MCF 10A (cell line): ENCODE measurements at places on chromosomes 7 and 10. TPM values are rescaled to one million over a fixed set of nuclear protein-coding genes. Genes with fewer than 3 reads are reported as not detected.

- no peak for DNase-seq
These were observed 2.6 kb upstream of the CSGALNACT2 start for GRCh38 chr10:43135656-43136055.

DNA sequence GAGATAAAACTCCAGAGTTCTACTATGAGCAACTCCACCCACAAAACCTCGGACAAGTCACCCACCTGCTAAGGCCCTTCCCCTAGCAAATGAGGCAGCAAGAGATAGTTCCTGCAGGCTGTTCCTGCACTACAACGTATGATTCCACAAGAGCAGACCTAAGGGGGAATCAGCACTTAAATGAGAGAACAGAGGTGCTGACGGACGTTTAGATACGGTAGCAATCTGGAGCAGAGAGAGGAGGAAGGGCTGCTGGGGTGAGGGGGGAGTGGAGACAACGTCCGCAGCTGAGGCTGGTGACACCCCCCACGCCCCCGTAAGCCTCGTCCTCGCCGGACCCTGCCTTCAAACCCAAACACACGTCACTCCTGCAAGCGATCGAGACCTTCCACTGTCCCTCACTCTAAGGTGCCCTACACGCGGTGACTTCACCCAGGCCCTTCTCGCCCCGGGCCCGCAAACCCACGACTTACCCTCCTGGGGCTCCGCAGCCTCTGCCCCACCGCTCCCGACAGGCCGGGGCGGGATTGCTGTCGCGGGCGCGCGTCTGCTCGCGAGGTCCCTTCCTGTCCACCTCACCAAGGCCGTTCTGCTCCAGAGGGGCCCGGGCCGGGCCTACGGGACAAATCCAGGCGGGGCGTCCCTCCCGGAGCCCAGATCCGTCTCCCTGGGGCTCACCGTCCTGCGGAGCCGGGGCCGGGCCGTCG, 635 bp downstream of the ZNF12 start:
- peak; percentile 13 for DNase-seq

DNA sequence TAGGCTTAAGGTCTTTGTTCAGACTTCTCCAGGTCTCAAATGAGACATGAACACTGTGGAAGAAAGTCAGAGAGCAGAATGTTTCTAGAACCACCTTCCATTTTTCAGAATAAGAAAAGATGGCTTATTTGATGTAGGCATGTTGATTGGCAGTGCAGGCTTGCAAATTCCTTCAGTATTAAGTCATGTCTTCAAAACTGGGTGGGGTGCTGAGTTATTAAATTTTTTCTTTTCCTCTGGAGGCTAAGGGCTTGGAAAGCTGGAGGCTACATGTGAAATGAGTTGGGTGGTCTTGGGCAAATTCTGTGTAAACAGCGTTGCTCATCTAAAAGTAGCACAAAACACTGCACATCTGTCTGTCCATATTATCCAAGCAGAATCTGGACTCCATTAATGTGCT, 62.8 kb downstream of the PRTFDC1 start:
- DNase-seq: peak; percentile 30

DNA sequence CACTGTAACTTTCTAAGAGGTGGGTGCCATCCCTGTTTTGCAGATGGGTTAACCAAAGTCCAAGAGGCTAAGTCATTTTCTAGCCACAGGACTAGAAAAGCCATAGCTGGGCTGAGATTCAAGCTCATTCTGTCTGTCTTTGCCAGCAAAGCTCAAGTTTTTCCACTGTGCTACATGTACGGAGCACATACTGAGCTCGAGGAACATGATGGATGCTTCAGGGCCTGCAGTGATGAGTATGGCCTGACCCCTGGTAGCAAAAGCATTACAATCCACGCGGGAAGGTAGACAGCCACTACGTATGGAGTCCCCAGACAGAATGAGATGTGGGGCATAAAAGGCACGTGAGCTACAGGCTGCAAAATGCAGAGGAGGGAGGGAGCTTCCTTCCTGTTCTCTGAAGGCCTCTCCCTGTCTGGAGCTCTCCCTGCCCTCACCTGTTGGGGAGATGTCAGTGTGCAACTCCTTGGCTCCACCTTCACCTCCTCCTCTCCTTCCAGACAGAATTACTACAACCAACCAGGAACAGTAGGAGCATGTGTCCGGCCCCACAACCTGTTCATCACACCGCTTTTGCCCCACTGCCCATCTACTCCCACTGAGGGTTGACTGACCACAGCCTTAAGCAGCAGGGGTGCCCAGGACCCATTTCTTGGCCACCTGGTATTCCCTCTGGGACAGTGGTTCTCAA, 16.4 kb downstream of the ITPRIP start:
- peak; percentile 69 for DNase-seq

- no peak for DNase-seq
These were observed 20.4 kb downstream of the LRMDA start for GRCh38 chr10:75451831-75452230.

DNA sequence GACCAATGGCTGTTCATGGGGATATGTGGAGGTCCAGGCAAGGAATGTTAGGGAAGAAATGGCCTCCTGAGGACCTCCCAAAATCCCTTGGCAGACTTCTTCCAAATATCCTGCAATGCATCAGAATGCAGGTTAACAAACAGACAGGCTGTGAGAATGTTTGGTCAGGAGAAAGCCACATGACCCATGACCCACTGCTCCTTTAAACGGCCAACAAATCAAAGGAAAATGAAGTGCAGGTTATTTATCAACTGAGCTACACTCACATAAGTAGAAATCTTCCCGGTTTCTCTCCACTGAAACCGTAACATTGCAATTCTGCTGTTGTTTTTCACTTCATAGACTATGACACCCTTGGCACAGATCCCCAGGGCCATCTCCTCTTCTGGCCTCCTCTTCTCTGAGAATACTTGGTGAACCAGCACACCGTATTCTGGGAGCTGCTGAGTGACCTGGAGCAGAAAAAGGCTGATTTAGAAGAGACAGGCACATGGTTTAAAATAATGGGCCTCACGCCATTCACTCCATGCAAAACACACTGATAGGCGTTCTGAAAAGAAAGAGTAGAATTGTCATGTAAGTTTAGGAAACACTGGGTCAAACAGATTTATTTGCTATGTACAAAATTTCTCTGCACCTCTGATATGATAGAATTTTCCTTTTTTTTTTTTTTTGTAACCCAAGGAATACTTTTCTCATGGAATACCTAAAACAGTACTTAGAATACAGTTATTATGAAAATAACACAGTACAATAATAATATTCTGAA, 67.8 kb downstream of the FRMPD2 start:
- no peak for DNase-seq

DNA sequence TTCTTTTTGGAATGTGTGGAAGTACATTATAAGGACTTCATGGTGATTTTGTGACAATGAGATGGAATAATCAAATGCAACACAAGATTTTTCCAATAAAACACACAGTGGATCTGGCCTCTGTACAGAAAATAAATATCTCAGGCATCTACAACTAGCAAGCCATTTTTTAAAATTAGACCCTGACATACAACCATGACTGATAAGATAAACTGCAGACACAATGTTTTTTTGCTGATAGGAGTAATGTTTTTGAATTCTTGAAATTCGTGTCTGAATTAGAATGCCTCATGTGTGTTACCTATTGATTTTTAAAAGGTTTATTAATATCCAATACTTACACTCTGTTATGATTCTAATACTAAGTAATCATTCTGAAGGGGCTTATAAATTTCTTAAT, 328.1 kb downstream of the HGF start:
- no peak for DNase-seq

GRCh38 chr10:110641256-110641655, 2.9 kb upstream of the RBM20 start:
- peak; percentile 61 for DNase-seq

Gene MPP7
- total RNA-seq: 4.1 and 5.4 TPM in 2 replicates

- peak; percentile 75 for DNase-seq
These were observed 172.0 kb upstream of the TNRC18 start for GRCh38 chr7:5595545-5596045.

GRCh38 chr7:45709168-45710042, 135.2 kb downstream of the ADCY1 start:
- peak; percentile 17 for DNase-seq

DNA sequence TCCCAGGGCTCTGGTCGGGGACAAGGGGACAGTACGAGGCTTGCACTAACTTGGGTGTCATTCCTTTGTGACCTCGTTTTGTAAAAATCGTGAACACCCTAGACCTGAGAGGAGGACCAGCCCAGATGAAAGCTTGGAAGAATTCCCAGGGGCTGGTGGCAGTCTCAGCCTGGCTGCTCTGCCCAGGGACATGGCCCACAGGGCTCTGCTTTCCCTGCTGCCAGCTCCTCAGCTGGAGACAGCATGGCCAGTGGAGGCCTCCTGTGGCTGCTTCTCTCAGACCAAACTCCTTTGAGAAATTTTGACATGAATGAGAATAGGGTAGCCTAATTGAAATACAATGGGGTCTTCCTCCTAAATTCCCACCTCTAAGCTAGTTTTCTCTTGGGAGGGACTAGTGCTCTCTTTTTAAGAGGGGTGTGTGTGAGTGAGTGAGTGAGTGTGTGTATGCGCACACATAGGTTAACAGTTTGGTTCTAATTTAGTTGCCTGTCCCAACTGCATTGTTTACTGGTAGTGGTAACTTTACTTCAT, 140.3 kb upstream of the EFCAB10 start:
- no peak for DNase-seq

DNA sequence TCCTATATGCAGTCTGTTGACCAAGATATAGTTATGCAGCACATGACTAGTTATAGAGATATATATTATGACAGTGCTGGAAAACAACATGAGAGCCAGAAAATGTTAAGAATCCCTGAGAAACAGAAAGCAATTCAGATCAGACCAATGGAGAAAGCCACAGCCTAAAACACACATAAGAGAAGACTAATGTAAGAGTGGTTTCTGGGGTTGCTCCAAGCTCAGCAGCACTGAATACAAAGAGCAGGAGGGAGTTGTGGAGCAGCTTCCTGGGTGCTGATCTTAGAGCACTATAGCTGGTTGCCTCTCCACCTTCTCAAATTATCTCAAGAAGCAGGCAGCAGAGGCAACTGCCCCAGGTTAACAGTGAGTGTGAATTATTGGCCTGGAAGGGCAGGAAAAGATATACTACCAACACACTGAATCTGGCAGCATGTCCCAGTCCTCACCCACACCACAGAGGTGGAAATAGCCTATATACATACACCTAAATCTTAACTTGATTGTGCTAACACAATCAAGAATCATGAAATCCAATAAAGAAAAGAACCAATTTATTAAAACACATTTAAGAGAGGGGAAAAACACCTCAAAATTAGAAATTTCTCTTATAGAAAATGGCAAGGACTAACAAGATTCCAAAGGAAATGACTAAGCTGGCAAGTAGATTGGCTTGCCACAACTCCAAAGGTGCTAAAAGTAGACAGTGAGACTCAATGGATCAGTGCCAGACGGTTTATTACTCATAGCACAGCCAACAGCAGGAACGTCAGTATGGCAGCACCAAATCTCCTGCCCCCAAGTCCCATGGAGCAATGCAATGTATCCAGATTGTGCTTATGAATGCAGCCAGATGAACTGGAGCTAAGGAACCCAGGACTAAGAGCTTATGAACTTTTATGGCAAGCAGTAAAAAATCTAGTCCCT, 5.1 kb downstream of the PTTG1IP2 start:
- peak; percentile 98 for DNase-seq

DNA sequence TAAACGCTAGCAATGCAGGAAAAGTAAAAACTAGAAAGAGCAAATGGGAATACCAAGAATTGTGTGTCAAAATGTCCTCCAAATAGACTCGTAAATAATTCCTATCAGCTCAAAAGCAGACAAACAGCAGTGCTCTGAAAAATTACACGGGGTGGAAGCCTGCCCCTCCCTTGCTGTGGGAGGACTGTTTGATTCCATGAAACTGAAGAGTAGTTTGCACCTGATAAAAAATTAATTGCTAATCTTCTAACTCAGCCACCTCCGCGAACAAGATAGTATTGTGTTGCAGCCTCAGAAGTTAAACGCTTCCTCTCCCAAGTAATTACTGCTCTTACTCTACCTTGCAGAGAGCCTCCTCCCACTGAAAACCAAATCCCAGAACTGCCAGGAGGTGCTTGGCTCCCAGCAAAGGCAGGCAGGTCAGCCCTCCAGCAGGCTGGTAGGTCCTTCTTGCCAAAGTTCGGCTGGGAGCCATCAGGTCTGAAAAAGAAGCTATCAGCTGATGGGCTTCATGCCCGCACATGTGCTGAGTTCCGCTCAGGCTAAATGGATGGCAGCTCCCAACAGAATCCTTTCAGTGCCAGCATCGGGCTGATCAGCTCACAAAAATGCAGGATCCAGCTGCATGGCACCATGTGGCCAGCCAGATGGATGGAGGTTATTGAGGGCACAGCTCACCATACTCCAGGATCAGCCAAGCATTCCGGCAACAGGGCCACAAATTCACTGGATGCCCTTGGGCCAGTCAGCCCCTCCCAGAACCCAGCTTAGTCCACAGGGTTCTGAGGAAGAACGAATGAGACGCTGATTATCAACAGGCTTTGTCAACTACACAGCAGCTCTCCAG, 37.1 kb downstream of the MAD1L1 start:
- no peak for DNase-seq

GRCh38 chr7:3588341-3588740, 287.3 kb downstream of the SDK1 start:
- peak; percentile 57 for DNase-seq

Gene NRP1
- total RNA-seq: 66.6 and 117 TPM in 2 replicates

Gene LOXL4
- total RNA-seq: not detected in 2 replicates

- DNase-seq: peak; percentile 77
These were observed 94.9 kb downstream of the LYZL2 start for GRCh38 chr10:30534465-30535144.

- no peak for DNase-seq
These were observed 60.1 kb downstream of the ASB13 start for GRCh38 chr10:5606321-5606720.

- DNase-seq: no peak
These were observed 71.4 kb upstream of the RHEB start for GRCh38 chr7:151590850-151591771.

DNA sequence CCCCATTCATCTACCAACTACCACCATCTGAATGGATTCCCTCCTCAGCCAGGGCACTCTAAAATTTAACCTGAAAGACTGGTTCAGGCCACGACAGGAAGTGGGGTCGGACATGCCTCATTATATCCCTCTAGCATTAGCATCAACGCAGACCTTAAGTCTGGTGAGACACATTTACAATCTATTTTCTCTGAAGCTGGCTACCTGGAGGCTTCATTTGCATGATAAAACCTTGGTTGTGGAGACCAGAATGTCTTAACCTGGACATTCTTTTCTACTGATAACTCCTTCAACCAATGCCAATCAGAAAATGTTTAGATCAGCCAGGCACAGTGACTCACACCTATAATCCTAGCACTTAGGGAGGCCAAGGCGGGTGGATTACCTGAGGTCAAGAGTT, 42.3 kb downstream of the SVOPL start:
- no peak for DNase-seq

Gene CUX1
- total RNA-seq: 47.6 and 63.7 TPM in 2 replicates

GRCh38 chr7:99622596-99622995, 5.8 kb downstream of the ZSCAN25 start:
- no peak for DNase-seq

DNA sequence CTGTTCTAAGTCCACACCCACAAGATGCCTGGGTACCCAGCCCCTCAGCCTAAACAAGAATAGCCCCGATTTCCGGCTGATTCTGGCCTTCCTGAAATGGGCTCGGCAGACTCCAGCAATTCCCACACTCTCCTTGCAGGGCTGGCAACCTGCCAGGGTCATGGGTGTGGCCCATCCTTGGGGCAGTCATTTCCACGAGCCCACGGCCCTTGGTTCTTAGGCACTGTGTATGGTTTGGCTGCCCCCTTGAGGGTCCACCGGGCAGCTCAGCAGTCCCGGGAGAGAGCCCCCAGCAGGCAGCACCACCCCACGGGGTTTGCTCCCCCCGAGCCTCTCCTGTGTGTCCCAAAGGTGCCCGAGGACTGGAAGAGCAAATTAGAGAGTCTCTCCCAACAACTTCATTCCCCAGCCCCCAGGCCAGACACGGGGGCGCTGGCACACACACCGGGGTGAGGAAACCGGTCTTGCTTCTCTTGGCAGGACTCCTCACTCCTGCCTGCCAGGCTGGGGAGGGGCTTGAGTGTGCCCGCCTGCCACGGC, 142.2 kb downstream of the EMX2 start:
- peak; percentile 91 for DNase-seq
